ENCODE measurements at places on chromosomes 5 and 9.

DNA sequence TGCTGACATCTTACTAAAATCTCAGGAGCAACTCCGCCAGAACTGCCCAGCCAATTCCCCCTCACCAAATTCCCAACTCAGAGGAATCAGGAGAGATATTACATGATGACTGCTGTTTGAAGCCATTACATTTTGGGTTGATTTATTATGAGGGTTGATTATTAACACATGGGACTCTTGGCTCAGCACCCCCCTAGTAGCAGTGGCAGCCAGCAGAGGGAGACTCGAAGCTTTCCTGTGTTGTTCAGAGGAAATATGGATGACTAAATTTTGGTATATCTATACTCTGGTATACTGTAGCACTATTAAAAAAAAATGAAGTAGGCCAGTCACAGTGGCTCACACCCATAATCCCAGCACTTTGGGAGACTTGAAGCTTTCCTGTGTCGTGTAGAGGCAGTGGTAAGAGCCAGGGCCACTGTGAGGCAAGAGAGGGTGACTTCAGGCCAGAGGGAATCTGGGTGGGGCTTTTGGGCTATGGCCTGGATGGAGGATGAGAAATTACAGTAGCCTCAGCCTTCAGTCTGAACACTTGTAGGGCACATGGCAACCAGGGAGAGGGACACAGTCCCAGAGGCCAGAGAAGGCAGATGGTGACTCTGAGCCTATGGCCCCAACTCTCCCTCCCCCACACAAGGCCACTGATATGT, 111.4 kb downstream of the LHX2 start:
- DNase-seq: no peak

DNA sequence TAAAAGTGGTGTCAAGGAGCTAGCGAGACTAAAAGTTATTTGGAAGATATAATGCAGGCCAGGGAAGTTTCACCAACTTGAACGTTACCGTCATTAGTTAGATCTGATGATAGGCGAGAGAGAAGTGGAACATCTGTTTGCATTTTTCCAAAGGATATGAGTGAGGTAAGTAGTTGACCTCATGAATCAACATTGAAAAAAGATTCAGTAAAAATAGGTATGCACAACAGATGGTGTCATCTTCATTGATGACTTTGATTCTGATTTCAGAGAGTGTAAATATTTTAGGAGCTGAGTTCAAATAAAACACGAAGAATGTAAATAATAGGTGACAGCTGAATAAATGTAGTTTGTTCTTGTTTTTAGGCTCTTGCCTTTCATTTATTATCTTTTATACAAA, 998.9 kb upstream of the CDH6 start:
- DNase-seq: no peak

- DNase-seq: no peak
Measured at GRCh38 chr9:92147852-92148180, 32.6 kb upstream of the SPTLC1 start.

GRCh38 chr9:134597957-134598883, 43.4 kb upstream of the COL5A1 start:
- DNase-seq: no peak

- no peak for DNase-seq
Measured at GRCh38 chr5:59522201-59522831, 371.2 kb downstream of the PDE4D start.

DNA sequence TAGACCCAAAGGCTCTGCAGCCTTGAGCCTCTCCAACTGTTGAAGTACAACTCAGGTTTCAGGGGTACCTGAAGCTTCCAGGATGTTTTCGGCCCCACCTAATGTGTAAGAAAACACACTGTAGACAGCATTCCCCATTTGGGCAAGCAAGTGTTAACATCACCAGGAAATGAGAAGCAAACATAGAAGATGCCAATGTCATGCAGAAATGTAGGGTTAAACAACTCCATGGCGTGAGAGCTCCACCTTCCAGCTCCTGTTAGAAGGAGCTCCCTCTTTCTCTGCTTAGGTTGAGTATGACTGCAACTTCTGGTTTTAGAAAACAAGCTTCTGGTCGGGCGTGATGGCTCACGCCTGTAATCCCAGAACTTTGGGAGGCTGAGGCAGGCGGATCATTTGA, 31.0 kb upstream of the DENND1A start:
- DNase-seq: no peak
